ENCODE measurements at places on chromosomes 1 and 21.

GRCh38 chr1:167126811-167127210, 32.9 kb downstream of the STYXL2 start:
- DNase-seq, result no peak

DNA sequence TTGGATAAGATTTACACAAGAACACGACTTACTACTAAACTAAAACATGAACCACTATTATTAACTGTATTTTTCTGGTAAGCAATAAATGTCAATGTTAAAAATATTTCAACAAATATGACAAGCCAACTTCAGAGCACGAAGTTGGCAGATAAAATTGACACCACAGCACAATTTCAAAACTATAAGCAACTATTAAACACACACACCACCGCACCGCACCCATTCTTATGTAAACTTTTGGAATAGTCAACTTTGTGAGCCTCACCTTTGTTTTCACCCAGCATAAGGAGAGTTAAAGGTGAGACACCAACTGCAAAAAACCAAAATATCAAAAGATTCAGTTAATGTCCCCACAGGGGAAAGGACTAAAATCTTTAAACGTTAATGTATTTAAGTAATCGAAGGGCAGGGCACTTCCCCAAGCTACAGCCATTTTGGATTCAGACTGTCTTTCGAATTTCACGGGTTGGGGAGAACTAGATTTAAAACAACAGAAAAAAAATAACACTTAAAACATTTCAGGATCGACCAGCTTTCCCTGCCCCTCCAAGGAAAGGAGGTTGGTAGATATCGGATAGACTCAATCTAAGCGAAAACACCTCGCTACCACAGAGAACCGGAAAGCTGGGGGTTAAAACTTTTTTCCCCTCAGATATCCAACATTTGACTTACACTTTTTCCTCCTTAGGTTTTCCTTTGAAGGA, 872 bp downstream of the GPBP1L1 start:
- peak; percentile 2 for DNase-seq

DNA sequence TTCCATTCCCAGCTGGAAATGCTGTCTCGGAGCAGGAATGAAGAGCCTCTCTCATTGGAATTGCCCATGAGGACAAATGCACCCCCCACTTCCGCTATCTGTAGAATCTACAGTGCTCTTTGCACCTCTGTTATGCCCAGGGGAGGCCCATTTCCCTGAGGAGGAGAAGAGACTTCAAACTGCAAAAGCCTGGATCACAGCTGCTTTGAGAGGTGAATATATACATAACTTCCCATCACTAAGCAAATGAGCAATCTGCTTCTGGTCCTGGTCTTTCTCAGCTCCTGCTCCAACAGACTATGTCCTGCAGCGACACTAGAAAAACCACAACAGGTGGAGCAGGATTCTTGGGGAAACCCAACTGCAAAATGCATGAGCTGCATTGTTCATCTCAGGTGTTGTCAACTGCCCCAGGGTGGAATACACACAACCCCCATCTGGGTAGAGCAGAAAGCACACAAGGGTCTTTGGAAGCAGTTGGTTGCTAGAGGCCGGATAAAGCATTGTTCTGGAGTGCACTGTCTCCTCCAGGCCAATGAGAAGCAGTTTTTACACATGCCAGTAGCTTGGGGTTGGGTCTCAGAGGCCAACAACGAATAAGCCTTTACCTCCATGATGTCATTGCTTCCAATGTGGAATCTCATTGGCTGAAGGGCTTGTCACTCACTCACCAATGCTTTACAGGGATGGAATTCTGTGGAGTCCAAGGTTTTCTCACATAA, 67.7 kb upstream of the RAB4A start:
- DNase-seq, result peak; percentile 48

GRCh38 chr1:223429821-223430220, 36.6 kb downstream of the CCDC185 start:
- DNase-seq, result no peak

DNA sequence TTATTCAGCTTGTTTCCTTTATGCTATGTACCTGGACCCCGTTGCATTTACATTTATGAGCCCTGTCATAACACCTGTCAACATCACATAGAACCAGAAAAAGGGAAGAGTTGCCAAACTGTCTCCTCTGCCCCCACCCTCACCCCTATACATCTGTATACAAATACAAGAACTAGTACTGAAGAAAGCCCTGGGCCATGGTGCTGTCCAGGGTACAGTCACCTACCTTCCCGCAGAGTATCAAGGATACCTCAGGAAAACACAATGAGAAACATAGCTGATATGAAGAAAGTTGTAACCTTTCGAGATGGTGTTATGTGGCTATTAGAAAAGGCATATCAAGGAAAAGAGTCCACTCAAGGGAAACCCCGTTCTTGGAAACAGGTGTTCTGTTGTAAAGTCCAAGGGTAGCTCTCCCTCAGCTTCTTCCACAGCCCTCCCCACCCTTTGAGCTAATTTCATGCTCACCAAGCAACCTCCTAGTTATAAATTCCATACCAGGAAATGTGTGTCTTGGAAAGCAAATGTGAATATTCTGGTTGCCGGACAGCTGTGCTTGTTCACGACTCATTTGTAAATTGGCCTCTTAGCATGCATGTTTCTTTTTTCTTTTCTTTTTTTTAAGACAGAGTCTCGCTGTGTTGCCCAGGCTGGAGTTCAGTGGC, 16.7 kb upstream of the AVPR1B start:
- DNase-seq, result no peak

DNA sequence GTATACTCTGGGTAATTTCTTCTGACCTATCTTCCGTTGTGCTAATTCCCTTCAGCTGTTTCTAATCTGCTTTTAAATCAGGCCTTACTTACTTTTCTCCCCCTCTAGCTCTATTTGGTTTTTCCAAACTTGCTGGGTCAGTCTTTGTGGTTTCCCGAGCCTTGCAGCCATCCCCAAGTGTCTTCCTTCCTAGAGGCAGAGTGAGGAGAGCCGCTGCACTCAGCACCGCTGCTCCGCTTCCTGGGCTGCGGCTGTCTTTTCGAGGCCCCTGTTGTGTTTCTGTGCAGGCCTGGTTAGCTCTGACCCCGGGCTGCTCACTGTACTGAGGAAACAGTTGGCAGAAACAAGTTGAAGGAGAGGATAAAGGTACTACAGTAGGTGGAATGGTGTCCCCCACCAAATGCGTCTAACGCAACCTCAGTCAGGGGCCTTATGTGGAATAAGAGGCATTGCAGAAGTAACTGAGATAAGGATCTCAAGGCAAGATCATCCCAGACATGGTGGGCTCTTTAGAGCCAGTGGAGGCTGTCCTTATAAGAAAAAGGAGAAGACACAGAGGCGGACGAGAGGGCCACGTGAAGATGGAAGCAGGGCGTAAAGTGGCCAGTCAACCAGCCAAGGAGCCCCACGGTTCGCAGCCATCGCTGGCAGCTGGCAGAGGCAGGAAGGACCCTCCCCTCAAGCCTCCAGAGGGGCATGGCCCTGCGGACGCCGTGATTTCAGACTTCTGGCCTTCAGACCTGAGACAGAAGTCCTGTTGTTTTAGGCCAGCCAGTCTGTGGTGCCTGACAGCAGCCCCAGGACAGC, 10.5 kb downstream of the WNT9A start:
- DNase-seq, result no peak

DNA sequence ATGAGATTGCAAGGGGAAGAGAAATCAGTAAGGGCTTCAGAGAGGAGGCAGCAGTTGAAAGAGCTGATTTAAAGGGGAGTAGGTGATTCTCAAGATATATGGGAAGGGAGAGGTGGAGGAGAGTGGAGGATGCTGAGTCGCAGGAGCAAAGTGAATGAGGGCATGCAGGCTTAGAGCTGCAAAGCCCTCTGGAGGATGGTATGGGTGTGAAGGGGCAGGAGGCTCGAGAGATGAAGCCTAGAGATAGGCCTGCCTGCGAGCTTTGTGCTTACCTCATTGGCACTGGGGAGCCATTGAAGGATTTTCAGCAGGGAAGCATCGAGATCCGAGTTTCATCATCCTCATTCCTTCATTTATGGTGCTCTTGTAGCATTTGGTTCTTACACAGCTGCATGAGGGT, 15.8 kb upstream of the SH2D2A start:
- no peak for DNase-seq

DNA sequence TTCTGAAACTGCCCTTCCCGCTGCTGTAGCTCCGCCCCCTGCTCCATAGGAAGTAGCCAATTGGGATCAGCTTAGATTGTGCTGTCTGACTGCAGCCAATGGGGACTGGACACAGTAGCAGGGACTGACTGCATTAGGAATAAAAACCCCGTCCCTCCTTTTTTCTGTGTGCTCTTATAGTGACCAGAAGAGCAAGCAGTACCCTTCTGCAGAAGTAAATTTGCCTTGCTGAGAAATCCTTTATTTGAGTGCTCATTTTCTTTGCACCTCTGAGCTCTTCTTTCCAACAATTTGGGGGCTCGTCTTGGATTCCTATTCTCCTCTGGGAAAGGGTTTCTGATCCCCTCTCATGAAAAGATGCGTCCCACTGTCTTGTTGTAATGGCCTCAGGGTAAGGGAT, 16.2 kb downstream of the OR2L13 start:
- no peak for DNase-seq

DNA sequence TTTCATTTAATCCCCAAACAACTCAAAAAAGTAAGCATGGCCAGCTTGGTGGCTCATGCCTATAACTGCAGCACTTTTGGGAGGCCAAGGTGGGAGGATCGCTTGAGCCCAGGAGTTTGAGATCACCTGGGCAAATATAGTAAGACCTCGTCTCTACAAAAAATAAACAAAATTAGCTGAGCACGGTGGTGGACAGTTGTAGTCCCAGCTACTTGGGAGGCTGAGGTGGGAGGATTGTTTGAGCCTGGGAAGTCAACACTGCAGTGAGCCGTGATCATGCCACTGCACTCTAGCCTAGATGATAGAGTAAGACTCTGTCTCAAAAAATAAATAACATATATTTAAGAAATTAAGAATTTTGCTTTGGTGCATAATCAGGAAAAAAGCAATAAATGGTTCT, 6.1 kb upstream of the AKR1A1 start:
- DNase-seq, result no peak

- no peak for DNase-seq
Observed at GRCh38 chr21:33821503-33822322, 93.9 kb downstream of the ATP5PO start.

DNA sequence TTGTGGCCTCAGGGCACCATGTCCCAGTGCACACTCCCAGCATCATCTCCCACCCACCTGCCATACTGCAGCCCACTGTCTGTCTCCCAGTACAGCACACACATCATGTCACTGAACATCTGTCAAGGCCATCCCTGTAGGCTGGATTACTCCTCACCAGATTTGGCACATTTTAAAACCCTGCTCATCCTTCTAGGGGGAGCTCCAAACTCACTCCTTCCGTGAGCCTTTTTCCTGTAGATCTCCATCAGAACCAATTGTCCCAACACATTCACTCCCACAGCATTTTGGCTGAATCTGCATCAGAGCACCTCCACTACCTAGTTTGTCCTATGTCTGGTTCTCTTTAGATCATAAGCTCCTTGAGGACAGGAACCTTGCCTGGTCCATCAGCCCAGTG, 58.6 kb upstream of the GRIK3 start:
- no peak for DNase-seq

- peak; percentile 37 for DNase-seq
Observed at GRCh38 chr1:165408518-165408917, 36.4 kb downstream of the RXRG start.

- no peak for DNase-seq
Observed at GRCh38 chr1:70874063-70874462, 173.6 kb downstream of the PTGER3 start.
